ENCODE measurements at places on chromosomes 3 and 15.

DNA sequence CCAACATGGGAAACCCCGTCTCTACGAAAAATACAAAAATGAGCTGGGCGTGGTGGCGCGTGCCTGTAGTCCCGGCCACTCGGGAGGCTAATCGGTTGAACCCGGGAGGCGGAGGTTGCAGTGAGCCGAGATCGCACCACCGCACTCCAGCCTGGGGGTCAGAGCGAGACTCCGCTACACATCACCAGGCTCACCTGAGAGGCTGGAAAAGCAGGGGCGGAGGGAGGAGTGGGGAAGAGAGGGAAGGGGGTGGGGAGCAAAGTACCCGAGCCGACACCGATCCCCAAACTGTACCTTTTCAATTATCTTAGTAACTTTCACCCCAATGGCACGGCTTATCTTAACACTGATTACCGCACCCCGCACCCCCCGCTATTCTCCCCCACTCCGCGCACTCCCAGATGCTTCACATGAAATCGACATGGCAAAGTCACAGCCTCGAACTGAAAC, 46.4 kb upstream of the SYNM start:
- DNase-seq: no peak

- no peak for DNase-seq
Observed at GRCh38 chr15:24318981-24319380, 356.6 kb upstream of the NPAP1 start.

- DNase-seq: no peak
Observed at GRCh38 chr3:80227216-80227615, 459.4 kb upstream of the ROBO1 start.

GRCh38 chr3:127590282-127590592, 296 bp downstream of the TPRA1 start:
- no peak for DNase-seq

GRCh38 chr15:52738311-52738710, 51.8 kb downstream of the ONECUT1 start:
- no peak for DNase-seq

- no peak for DNase-seq
Observed at GRCh38 chr3:17088602-17089313, 204.0 kb downstream of the PLCL2 start.

All from stimulated activated CD4-positive, alpha-beta T cell treated with anti-CD3 and anti-CD28 coated beads, Interleukin-15, amount 100 ng/mL, for 48 hours (primary cell).